ENCODE measurements at places on chromosomes 2 and 18. TPM values are rescaled to one million over a fixed set of nuclear protein-coding genes. Genes with fewer than 3 reads are reported as not detected.
A peak's percentile ranks its signal among the peaks of the same experiment; 100 is the strongest.

GRCh38 chr2:176081376-176081836 lies 2.4 kb downstream of the EVX2 start:
- DNase-seq = no peak

- DNase-seq = peak; percentile 4
Observed at GRCh38 chr2:23460228-23460627, 75.2 kb downstream of the KLHL29 start.

DNA sequence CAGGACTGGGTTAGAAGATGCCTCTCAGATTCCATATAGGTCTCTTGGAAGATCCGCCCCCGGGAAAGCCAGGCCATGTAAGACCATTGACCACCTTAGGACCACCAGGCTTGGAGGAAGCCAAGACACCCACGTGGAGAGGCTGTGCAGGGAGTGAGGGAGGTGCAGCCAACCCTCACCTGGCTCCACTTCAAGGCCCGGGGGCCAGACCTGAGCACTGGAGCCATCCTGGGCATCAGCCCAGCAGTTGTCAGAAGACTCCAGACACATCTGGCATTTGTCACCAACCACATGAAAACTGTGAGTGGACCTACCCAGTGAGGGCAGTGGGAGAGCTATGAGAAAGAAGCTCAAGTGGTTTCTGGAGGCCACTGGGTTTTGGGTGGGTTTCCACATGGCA lies 214.4 kb downstream of the MYT1L start:
- no peak for DNase-seq

DNA sequence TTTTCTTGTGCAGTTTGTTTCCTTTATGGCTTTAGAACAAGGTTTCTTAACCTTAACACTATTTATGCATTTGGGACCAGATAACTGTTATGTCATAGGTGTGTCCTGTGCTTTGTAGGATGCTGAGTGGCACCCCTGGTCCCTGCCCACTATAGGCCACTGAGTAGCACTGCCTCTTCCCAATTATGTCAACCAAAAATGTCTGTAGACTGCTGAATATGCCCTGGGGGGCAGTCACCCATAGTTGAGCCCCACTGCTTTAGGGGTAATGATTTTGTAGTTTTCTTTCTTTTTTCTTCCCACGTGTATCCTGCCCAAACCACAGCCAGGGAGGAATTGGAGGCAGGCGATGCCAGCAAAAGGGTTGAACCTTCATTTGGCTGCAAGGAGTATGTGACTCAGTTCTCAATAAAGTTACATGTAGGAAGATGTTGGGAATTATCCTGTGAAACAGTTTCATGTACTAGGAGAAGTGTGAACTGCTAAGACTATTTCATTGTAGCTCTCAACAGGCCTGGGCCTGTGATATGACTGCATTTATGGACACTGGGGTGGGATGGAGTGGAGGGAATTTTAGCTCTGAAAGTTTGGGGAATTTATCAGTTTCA lies 65.7 kb downstream of the FMNL2 start:
- DNase-seq = no peak

DNA sequence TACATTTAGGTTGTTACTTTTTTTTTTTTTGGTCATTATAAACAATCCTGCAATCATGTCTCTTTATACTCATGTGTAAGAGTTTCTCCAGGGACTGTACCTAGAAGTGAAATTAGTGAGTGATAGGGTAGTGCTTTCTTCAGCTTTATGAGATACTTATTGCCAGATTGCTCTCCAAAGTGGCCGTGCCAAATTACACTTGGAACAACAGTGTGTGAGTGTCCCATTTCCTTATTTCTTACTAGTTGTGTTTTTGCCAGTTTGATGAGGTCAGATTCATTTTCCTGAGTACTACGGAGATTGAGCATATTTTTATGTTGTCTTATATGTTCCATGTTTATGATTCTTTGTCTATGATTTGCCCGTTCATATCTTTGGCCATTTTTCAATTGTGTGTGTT lies 39.2 kb downstream of the GALNT1 start:
- no peak for DNase-seq

GRCh38 chr2:172560721-172561120 lies 4.8 kb downstream of the PDK1 start:
- DNase-seq = no peak

DNA sequence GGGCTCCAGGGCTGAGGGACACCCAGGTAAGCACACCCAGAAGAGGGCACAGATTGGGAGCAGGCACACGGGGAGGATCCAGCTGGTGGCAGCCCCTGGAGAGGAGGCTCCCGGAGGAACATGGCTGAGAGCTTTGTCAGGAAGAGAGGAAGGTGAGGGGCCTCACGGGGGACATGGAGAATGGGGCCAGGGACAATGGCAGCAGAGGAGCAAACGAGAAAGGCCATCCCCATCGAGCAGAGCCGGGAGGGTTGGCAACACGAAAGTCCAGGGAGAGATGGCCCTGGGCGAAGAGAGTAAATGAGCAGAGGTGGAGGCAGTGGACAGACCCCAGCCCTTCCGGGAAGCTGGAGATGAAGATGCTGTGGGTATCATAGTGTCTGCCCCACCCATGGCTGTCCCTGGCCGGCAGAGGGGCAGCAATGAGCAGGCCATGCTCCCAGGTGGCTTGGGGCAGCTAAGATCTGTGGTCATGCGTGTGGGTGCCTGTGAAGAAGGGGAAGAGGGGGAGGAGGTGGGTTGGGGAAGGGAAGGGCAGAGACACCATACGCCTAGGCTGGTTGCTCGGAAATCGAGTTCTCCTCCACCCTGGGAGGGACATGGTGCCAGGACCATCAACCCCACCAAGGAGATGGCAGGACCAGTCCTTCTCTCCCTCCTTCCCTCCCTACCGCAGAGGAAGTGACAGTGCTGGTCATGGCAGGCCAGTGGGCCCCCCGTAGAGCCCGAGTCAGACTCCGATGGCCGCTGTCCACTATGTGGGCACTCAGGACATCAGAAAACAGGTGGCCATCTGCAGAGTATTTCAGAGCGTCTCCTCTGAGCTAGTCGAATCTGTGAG lies 191.7 kb downstream of the NDUFA10 start:
- DNase-seq = no peak

- no peak for DNase-seq
Observed at GRCh38 chr2:14677039-14677438, 44.5 kb downstream of the LRATD1 start.

DNA sequence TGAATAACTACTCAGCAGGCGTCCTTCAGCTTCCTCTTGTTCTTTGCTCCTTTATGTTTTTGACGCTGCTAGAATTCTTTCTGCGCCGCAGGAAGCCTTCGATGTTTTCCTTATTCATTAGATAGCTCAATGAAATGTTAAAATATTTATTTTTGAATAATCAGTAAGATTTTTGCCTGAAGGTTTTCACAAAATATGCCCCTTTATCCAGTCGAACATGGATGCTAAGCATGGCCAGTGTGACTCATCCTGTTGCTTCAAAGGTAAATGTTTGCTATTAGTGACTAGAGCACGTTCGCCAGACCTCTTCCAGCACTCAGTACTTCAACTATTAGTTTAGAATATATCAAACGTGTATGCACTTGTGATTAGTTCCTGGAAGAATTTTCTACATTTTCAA lies 7.6 kb upstream of the MEIS1 start:
- no peak for DNase-seq

DNA sequence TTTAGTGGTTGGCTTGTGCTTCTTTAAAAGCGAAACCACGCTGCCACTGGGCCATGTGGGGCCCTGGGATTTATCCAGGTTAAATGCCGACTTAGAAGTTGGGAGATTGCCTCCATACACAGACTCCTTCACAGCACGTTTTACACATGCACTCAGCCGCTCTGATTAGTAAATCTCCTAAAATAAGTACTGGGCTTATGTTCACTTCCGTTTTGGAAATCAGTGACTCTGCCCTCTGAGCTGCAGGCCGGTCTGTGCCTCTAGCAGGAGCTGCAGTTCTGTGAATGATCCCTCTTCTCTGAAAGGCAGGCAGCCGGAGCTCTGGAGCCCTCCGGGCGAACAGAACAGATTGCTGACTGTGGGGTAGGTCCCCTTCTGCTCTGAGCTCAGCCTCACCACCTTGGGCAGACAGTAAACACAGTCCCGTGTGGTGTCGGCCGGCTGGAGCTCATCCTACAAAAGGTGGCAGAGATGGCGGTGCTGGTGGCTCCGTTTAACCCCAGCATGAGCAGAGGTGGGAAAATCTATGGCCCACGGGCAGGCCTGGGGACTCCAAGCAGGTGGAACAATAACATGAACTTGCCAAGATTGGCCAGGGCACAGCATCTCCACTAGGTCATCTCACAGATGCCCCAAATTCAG lies 9.8 kb upstream of the RAB17 start:
- peak; percentile 20 for DNase-seq

DNA sequence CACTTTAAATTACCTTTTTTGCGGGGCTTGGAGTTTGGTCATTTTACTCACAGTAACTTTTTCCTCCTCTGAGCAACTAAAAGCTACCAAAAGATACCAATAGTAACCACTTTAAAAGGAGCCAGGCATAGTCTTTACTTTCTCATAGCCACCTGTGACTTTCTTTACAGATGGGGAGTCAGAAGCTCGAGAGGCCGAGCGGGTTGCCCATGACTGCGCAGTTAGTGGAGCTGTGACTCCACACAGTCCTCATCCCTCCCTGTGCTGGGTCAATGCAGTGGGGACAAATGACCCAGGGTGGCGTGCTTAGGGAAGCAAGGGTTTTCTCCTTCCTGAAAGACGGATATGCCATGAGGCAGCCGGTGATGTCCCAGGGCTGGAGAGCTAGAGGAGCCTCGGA lies 11.9 kb downstream of the LCT start:
- DNase-seq = no peak

GRCh38 chr2:152548111-152548875 lies 169.0 kb downstream of the PRPF40A start:
- DNase-seq = no peak

- no peak for DNase-seq
Observed at GRCh38 chr2:185393091-185393490, 345.5 kb upstream of the FSIP2 start.

DNA sequence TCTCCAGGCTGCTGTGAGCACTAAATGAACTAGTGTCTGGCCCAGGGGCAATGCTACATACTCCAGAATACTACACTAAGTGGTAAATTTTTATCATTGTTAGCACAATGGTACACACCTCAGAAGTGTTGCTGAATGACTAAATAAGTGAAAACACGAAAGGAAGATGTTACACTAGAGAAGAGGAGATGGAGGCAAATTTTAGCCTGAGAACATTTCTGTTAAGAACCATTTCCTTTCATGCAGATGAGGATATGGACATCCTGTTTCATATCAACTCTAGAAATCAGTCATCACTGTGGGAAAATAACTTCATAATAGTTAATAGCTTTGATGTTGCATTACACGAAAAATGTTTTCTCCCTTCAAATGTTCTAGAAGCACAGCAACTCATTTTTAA lies 117.6 kb upstream of the STK17B start:
- DNase-seq = peak; percentile 39

GRCh38 chr2:98020992-98021713 lies 25.4 kb upstream of the TMEM131 start:
- DNase-seq = no peak

- peak; percentile 18 for DNase-seq
Observed at GRCh38 chr2:208269091-208269490, 3.0 kb downstream of the PIKFYVE start.

DNA sequence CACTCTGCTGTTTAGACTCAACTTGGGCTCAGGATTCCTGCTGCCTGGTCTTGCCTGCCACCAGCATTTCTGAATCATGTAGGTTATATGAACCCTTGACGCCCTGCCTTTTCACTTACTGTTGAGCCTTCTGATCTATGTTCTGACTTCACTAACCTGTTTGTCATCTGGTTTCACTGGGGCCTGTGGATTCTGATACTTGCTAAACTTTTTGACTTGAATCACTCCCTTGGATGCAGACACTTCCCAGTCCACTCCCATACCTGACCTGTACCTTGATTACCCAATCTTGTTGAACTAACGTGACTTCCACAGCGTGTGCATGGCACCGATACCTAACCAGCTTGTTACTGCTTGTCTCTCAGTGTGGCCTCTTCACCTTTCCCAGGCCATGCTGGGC lies 35.6 kb upstream of the SPAG16 start:
- DNase-seq = no peak

DNA sequence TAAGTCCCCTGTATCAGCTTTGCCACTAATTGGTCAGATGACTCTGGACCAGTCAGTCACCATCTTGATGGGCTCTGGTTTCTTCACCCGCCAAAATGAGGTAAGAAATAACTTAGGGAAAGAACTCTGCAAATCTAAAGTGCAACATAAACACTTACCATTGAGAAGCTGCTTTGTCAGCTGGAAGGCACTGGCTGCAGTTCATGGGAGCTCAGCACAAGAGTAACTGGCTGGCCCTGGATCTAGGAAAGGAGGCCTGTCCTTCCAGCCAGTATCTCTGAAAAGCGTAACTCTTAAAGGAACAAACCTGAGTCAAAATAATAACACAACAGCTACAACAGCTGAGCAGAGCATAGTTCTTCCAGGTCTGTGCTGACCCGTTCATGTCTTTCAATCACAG lies 123.9 kb downstream of the CACNB4 start:
- DNase-seq = no peak

- no peak for DNase-seq
Observed at GRCh38 chr2:215611609-215612386, 175.9 kb upstream of the FN1 start.

DNA sequence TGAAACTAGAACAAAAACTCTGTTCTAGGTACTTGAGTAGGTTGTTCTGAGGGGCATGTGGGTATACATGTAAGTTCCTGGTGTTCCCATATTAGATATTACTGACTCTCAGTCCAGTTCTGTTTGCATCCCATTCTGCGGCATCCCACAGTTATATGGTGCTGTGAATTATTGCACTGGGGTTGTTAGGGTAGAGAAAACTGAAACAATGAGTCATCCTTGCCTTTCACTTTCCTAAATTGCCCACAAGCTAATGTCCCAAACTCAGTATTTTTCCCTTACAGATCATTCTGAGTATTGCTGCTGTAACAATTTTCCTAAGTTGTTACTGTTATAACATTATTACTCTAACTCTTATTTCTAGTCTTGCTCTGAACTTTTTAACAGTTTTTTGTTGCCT lies 3.0 kb downstream of the WDR75 start:
- no peak for DNase-seq

- no peak for DNase-seq
Observed at GRCh38 chr2:120471166-120471565, 125.2 kb downstream of the INHBB start.

GRCh38 chr2:25029183-25029554 lies 12.7 kb upstream of the EFR3B start:
- no peak for DNase-seq

The RAB6D gene
- total RNA-seq = not detected

The DUSP2 gene
- 37.3 TPM for total RNA-seq

The TMX3 gene
- total RNA-seq = 25.9 TPM

The NPC1 gene
- total RNA-seq = 38.9 TPM

The HOXD10 gene
- total RNA-seq = not detected

The ASTL gene
- not detected for total RNA-seq

The TUBA4B gene
- total RNA-seq = not detected

The TANC1 gene
- 0.04 TPM for total RNA-seq

The UPP2 gene
- total RNA-seq = not detected

The IHH gene
- not detected for total RNA-seq

The IL1A gene
- total RNA-seq = not detected

The CABLES1 gene
- total RNA-seq = 22.0 TPM

The ASPRV1 gene
- 1.3 TPM for total RNA-seq

Data from OCI-LY7 (cell line).